Inflammatory macrophage treated with lipopolysaccharide for 1 hour (primary cell): ENCODE measurements at places on chromosomes 16 and 17.

DNA sequence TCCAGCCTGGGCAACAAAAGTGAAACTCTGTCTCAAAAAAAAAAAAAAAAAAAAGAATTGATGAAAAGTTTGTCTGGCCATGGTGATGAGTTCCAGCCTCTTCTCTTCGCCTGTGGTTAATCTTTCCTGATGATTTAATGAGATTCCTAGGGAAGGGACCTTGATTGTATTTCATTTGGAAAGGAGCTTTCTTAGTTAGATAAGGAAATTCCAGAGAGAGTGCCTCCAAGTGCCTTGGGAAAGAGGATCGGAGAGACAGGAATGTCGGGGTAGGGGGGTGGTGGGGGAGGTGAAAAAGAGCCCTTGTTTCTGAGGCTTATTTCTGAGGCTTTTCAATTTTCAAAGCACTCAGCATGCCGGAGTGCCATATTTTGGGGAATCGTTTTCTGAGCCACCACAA, 93.2 kb upstream of the SIAH1 start:
- DNase-seq, result no peak

DNA sequence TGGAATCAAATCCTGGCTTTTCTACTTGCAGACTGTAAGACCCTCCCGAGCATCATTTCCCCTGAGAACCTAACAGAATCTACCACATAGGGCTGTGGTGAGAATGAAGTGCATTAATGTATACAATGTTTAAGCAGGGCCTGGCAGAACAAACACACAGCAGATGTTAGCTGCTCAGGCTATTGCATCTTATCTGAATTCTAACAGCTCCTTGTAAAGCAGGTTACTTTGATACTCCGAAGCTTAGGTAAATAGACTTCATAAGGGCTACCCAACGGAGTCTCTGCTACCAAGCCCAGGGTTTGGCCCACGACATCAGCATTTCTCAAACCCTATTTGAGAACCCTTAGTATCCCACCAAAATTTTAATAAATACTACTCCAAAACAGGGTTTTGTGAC, 24.4 kb upstream of the NOS2 start:
- no peak for DNase-seq

GRCh38 chr17:7732981-7733539, 15.5 kb downstream of the DNAH2 start:
- DNase-seq, result no peak

DNA sequence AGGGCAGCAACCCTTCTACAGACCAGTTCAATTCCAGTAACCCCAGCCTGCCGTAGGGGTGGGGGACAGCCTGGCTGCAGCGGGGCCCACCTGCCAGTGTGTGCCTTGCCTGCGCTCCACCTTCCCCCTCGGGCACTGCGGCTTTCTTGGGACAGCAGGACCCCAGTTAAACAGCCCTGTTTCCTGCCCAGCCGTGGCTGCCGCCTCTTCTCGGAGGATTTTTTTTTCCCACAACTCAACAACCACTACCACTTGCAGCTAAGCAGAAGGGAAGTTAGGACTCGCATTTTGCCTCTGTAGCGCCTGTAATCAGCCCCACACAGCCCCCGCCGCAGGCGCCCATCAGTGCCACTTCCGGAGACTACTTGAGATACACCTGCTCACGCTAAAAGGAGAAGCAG, 76.1 kb downstream of the RAI1 start:
- DNase-seq, result no peak

DNA sequence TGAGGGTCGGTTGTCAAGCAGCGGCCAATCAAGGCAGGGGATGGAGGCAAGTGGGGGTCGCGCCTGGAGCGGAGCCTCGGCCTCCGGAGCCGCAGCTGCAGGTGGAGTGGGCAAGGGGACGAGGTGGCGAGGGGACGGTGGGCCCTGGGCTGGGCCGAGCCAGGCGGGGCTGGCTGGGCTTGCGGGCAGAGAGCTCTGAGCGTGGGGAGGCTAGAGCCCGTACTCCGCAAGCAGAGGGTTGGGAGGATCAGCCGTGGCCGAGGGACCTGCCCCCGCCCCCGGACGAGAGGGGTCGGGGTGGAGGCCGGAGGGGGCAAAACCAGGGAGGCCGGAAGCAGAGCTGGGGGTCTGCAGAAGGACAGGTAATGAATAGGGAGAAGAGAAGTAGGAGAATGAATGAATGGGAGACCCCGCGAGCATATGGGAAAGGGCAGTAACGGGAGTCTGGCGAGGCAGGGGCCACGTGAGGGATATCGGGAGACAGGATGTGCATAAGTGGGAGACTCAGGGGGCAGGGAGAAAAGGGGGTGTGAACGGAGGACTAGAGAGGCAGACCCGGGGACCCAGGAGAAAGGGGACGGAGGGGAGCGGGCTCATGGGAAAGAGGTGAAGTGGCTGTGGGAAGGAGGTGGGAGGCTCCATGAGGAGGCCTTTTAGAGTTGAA, at the start of gene KATNB1:
Gene KATNB1, plus strand, starts transcription at position 16 of the 664 bp plus-strand sequence. CDS start 1,474 bp downstream, outside the sequence.
- DNase-seq, result no peak

- DNase-seq, result no peak
These were observed 30.5 kb upstream of the SLC5A10 start for GRCh38 chr17:18921485-18921884.

GRCh38 chr17:20172376-20172775, 163.2 kb downstream of the SPECC1 start:
- no peak for DNase-seq

DNA sequence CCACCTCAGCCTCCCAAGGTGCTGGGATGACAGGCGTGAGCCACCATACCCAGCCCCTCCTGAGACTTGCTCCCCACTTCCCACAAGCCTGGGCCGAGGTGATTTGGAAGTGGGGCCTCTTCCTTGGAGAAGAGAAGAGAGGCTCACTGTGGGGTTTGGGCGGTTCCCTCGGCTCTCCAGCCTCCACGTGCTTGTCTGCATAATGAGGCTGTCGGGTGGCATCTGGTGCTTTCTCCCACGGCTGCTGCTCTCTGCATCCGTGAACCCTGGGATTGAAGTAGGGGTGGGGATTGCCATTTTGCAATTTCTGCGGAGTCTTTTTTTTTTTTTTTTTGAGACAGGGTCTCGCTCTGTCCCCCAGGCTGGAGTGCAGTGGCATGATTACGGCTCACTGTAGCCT, 101.4 kb downstream of the RAP1GAP2 start:
- no peak for DNase-seq

DNA sequence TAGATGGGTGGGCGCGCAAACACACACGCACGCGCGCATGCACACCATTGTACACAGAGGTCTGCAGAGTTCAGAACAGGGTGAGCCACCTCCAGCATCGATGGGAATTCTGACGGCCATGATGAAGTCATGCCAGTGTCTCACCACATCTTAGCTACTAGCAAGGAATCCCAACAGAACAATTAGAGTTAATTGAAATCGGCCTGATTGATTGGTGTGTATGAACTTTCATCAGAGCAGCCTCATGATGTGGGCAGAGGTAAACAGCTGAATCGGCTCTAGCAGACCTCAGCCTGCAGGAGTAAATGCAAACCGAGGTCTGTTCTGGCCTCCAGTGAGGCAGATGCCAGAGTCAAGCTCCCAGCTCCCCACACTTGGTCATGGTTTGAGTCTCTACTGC, 200.6 kb downstream of the CBLN1 start:
- DNase-seq, result no peak

DNA sequence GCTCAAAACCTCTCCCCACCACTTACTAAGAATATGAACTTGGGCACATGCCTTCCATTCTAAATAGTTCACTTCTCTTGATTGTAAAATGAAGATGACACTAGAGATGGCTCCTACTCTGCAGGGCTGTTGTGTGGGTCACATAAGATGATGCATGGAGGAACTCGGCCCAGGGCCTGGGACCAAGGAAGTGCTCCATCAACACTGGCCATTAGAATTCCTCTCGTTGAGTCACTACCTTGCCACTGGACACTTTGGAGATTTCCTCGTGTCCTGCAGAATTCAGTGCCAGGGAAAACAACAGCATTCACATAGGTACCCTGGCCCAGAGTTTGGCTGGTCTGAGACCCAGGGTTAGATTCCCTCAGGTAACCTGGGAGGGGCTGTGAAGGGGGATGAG, 18.6 kb downstream of the HNF1B start:
- DNase-seq, result no peak

DNA sequence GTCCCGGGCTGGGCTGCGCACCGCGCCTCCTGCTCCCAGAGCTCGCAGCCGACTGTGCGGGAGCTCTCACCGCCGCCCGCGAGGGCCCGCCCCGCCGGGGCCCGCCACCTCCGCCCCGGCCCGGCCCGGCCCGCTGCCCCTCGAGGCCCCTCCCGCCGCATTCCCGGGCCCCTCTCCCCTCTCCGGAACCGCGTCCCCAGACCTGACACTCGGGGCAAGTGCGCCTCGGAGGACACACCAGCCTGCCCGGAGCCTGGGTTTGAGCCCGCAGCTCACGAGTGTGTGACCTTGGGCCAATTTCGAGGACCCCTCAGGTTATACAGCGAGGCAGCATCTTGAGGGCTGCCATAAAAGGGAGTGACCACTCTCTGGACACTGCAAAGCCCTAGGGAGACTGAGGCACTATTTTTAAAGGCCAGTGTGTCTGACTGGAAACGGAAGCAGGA, 2.0 kb upstream of the GRIN2C start:
- DNase-seq, result no peak

GRCh38 chr16:11603331-11603750, 16.6 kb upstream of the LITAF start:
- no peak for DNase-seq

DNA sequence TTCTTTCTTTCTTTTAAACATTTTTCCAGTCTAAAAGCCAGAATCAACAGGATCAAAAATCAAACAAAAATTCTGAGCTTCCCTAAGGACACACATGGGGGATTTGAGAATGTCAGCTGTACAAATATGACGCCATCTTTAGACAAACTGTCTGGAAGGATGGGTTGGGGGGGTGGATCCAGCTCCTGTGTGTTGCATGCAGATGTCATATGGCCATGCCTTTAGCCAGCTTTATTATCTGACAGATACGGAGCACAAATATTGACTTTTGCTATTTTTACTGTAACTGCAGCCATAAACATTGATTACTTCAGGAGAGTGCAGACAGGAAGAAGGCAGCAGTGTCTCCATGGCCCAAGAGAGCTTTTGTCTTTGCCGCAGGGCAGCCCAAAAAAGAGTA, 279.4 kb upstream of the ELAC2 start:
- DNase-seq, result no peak

DNA sequence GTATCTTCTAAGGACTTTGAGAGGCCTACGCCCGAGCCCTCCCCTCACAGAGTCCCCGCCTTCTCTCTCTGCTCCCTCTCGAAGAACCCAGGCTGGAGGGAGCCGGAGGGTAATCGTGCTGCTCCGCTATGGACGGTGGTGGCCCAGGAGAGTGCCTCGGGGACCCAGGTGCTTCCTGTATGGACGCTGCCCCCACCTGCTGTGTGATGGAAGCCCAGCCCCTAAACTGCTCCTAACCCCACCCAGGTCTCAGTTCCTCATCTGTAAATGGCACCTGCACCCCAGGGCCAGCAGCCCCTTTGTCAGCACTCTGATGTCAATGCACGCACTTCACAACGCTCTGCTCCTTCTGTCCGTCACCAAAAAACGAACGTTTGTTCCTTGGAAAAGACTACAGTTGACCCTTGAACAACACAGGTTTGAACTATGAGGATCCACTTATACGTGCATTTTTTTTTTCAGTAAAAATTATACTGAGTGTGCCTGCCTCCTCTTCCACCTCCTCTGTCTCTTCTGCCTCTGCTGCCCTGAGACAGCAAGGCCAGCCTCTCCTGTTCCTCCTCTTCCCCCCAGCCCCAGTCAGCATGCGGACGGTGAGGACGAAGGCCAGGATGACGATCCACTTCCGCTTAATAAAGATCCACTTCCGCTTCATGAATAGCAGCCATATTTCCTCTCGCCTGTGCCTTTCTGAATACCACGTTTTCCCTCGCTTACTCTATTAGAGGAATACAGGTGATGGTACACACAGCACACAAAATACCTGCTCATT, 118.3 kb downstream of the BANP start:
- DNase-seq, result no peak

- DNase-seq, result no peak
These were observed 14.4 kb downstream of the DNAJC7 start for GRCh38 chr17:42002792-42003301.

- DNase-seq, result peak; percentile 87
These were observed 46.1 kb downstream of the ABCA8 start for GRCh38 chr17:68909066-68909465.

DNA sequence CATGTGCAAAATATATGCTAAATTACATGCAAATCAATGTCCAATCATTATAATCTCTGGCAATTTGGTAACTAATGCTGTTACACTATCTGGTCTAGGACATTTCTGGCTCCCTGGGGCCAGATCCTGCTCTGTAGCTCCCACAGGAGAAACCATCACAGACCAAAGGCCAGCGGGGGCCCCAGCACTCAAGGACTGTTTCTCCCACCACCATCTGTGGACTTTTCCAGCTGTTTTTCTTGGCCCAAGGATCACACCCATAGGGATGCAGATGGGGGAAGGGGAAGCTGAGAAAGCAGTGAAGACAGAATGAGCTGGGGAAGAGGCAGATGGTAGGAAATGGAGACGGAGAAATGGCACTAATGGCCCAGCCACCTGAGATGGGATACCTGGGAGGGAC, at the start of gene HIGD1B:
Gene HIGD1B, plus strand, starts transcription at position 298 of the 400 bp plus-strand sequence. CDS start 270 bp downstream, outside the sequence.
- no peak for DNase-seq

DNA sequence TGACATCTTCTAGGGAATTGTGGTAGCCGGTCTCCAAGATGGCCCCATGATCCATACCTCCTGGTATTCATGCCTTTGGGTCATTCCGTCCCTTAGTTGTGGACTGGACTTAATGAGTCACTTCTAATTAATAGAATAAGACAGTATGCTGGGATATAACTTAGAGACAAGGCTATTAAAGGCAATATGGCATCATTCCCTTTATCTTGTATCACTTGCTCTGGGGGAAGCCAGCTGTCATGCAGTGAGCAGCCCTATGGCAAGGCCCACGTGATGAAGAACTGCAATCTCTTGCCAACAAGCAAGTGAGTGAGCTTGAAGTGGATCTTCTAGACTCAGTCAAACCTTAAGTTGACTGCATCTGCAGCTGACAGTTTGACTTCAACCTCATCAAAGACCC, 97.8 kb upstream of the MED13 start:
- DNase-seq, result no peak

- DNase-seq, result no peak
These were observed 201.5 kb upstream of the CPHXL start for GRCh38 chr16:75927810-75928209.

DNA sequence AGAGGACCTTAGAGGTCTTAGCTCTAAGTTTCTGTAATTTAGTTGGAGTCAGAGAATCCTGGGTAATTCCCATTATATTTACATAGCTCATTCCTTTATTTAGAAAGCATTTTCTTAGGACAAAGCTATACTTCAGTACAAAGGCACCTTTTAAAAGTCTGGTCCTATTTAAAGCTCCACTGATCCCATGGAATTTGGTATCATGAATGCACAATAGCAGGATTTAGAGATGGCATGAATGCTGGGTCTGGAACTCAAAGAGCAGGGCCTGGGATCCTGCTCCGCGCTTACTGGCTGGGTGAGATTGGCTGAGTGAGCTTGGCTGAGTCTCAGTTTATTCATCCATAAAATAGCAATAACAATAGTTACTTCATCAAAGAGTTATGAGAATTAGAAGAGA, 4.8 kb downstream of the KRT23 start:
- no peak for DNase-seq

- DNase-seq, result no peak
These were observed 27.0 kb downstream of the RNF135 start for GRCh38 chr17:30997842-30998241.
